T-helper 2 cell (primary cell): ENCODE measurements at places on chromosomes 16 and 17.

- no peak for DNase-seq
Observed at GRCh38 chr17:73268582-73269328, 7.1 kb upstream of the CPSF4L start.

- no peak for DNase-seq
Observed at GRCh38 chr16:12614662-12615278, 188.9 kb downstream of the CPPED1 start.

DNA sequence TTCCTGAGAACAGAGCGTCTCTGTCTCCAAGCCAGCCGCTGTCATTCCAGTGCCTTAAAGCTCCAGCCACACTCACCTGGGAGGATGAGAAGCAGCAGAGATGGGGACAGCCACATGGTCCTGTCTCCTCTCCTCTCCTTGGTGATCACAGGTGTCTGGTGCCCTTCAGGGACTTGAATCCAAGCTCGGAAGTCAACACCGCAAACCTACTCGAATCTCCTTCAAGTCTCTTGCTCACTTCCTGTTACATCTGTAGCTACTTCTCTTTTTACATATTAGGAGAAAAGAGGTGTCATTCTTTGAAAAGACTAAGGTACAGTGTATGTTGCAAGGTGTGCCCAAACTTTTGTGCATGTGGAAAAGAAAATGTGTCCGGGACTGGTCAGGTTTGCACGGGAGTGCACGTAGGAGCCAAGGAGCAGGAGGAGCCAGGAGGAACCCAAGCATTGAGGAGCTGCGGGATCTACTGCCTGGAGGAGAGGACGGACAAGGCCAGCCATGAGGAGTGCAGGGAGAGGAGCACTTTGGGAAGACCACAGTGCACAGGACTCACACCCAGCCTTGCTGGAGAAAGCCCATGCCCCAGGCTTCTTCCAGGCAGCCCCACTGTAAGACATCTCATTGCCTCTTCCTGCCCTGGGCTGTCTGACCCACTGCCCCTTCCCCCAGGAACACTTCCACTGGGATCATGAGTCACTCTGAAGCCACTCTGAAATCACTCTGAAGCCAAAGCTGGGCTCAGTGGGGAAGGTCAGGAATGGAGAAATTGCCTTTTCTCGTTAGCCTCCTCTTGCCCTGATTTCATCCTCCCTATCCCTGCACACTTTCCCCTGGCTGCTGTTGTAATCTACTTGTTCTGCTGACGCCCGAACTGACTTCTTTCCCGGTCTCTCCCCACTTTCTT, at the start of gene CD300LD:
Gene CD300LD, minus strand, starts transcription at position 197 of the 904 bp plus-strand sequence. Its CDS starts 81 bp downstream, at position 116.
- DNase-seq, result no peak

GRCh38 chr17:3795390-3796102, 5.4 kb downstream of the ITGAE start:
- DNase-seq, result no peak

- DNase-seq, result no peak
Observed at GRCh38 chr17:41734139-41734948, at the start of gene HAP1. Gene HAP1, minus strand, starts transcription at chr17:41734643. Its CDS starts 9 bp downstream, at chr17:41734634.

DNA sequence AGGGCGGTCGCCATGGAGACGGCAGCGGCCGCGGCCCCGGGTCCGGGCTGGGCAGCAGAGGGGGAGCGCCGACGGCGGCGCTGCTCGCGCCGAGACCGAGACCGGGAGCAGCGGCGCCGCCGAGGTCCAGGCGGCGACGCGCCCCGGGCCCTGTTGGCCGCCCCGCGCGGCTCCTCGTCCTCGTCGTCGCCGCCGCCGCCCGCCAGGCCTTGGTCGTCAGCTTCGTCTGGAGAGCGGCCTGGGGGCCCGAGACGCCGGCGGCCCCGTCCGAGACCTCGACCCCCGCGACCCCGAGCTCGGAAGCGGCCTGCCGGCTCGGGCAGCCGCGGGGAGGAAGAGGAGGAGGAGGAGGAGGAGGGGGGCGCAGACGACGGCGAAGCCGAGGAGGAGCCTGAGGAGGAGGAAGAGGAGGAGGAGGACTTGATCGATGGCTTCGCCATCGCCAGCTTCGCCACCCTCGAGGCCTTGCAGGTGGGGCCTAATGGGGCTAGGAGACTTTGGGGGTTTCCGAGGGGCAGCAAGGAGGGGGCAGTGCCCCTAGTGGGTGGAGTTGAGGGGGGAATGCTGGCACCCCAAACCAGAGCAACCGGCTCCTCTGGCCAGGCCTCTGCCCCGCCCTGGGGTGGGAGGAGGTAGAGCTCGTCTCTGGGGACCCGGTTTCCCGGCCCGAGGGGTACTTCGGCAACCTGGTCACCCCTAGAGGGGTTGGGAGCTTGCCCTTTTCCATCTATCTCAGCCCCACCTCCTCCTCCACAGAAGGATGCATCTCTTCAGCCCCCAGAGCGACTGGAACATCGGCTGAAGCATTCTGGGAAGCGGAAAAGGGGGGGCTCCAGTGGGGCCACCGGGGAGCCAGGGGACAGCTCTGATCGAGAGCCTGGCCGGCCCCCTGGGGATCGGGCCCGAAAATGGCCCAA, 1.5 kb downstream of the FBRS start:
- DNase-seq, result no peak

DNA sequence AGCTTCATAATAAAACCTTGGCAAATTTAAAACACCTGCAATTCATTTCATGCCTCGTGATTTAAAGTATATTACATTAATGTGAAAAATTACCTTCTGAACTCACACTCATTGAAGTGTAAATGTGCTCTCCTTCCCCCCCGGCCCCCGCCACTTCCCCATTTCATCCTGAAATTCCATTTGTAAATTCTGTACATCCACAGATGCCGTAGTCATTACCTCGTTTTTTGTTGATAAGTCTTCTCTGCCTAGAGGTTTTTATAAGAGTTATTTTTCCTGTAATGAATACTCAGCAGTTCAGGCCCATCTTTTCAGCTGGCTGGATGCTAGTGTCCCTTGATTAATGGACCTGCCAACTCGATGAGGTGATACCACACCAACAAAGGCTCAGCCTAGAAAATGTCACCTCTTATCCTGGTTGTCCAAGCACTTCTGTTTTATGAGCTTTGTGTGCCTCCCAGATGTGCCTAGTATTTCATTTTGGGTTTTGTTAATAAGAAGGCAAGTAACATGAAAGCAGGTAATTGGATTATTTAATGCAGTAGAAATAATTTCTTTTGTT, 64.8 kb upstream of the KIFC3 start:
- no peak for DNase-seq

- DNase-seq, result peak; percentile 99
Observed at GRCh38 chr16:29805232-29806098, 864 bp upstream of the MAZ start.

GRCh38 chr17:20187049-20187448, 177.9 kb downstream of the SPECC1 start:
- DNase-seq, result no peak

GRCh38 chr16:80996688-80997138, 10.0 kb downstream of the CMC2 start:
- DNase-seq, result no peak

GRCh38 chr17:9330141-9330540, 245.5 kb downstream of the STX8 start:
- no peak for DNase-seq

GRCh38 chr17:49741009-49741691, 22.8 kb downstream of the FAM117A start:
- peak; percentile 46 for DNase-seq

DNA sequence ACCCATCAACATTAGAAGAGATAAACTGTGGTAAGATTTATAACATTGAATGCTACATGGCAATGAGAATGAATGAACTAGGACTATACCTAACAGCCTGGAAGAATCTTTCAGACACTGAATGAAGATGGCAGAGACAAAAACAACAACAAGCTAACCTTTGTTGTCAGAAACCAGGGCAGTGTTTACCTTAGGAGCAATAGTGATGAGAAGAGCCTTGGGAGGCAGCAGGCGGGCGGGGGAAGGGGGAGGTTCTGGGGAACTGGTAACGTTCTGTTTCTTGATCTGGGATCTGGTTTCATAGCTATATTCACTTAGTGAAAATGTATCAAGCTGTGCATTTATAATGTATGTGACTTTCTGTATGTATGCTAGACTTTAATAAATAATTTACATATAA, 139.0 kb upstream of the TNRC6C start:
- no peak for DNase-seq

DNA sequence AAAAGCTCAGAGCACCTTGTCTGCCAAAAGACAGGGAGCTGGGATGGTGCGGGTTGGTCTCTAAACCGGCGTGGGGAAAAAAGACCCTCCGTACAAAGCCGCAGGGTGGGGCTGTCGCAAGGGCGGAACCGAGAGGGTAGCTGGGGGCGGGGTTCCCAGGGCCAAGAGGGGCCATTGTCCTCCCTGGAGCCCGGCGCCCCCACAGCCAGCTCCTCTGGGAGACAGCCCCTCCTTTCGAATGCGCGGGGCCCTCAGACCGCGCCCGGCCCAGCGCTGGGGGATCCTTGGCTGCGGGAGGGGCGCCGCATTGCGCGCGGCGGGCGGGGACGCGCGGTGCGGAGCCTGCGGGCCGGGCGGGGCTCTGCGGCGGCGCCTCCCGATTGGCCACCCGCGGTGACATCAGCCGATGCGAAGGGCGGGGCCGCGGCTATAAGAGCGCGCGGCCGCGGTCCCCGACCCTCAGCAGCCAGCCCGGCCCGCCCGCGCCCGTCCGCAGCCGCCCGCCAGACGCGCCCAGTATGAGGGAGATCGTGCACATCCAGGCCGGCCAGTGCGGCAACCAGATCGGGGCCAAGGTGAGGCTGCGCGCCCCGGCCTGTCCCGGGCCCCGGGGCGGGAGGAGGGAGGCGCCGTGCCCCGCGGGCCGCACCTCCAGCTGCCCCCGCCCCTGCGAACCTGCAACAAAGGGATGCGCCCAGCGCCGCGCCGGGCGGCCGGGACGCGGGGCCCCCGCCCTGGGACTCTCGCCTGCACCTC, at the start of gene TUBB3:
Gene TUBB3, plus strand, starts transcription at position 459 of the 756 bp plus-strand sequence. Its CDS starts 60 bp downstream, at position 519.
- DNase-seq, result peak; percentile 27

GRCh38 chr16:69600202-69600601, 34.4 kb downstream of the NFAT5 start:
- no peak for DNase-seq

- no peak for DNase-seq
Observed at GRCh38 chr16:2751577-2752034, 832 bp upstream of the SRRM2 start.

- DNase-seq, result peak; percentile 49
Observed at GRCh38 chr17:8409966-8410882, 12.6 kb upstream of the RNF222 start.

- DNase-seq, result no peak
Observed at GRCh38 chr16:87822108-87822970, 47.0 kb downstream of the SLC7A5 start.

- DNase-seq, result no peak
Observed at GRCh38 chr16:73124097-73124652, 76.2 kb upstream of the ZFHX3 start.

GRCh38 chr17:73575470-73576221, 68.6 kb downstream of the SDK2 start:
- no peak for DNase-seq

DNA sequence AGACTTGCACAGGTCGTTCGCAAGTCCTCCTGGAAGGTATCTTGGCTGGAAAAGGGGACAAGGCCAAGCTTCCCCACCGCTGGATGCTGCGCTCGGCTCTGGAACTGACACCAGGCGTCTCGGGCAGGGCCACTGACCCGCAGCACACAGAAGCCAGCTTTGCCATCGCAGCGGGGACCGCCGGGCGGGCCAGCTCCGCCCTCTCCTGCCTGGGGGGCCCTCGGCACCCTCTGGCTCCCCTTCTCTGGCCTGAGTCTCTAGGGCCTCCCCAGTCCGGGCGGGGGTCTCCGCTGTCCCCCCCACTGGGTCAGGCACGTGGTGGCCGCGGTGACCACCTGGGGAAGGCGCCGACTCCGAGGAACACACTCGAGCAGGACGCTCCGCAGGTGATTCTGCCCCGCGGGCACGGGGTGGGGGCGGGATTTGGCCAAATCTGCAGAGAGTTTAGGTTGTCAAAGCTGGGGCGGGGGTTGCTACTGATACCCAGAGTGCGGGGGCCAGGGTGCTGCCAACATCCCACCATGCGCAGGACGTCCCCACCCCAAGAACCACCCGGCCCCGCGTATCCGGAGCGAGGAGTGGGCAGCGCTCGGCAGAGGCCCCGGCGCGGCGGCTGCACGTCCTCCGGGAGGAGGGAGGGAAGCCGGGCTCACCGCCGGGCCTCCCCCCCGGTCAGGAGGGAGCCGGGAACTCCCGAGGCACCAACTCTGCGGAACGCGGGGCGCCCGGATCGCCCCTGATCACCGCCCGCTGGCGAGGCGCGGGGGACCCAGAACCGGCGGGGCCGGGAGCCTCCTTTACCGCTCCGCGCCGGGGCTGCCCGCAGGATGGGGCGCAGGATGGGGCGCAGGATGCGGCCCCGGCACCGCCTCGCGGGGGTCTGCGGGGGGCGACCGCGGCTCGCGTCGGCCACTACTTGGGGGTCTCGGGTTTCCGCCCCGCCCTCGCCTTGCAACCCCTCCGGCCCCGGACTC, 744 bp upstream of the METRNL start:
- no peak for DNase-seq

GRCh38 chr16:49834531-49835151, 21.3 kb downstream of the ZNF423 start:
- DNase-seq, result no peak
